ENCODE measurements at places on chromosomes 11 and 22.

GRCh38 chr11:73237471-73238290, 19.6 kb downstream of the P2RY2 start:
- no peak for DNase-seq

DNA sequence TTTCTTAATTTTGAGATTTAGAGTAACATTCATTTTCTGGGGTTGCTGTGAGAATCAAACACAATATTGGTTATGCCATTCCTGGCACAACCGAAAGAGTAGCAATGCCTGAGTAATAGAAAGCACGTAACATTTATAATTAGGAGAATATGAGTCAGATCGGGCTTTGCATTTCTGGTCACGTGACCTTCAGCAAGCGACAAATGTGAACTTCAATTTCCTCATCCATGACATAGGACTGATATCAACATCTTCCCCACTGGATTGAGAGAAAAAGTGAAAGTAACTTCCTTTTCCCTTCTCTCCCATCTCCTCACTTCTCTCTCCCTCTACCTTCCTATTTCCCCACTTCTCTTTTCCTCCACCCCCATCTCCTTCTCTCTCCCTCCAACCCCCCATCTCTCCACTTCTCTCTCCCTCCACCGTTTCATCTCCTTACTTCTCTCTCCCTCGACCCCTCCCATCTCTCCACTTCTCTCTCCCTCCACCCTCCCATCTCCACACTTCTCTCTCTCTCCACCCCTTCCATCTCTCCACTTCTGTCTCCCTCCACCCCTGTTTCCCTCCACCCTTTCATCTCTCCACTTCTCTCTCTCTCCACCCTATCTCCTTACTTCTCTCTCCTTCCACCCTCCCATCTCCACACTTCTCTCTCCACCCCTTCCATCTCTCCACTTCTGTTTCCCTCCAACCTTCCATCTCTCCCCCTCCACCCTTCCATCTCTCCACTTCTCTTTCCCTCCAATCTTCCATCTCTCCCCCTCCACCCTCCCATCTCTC, 33.5 kb upstream of the CAT start:
- no peak for DNase-seq

DNA sequence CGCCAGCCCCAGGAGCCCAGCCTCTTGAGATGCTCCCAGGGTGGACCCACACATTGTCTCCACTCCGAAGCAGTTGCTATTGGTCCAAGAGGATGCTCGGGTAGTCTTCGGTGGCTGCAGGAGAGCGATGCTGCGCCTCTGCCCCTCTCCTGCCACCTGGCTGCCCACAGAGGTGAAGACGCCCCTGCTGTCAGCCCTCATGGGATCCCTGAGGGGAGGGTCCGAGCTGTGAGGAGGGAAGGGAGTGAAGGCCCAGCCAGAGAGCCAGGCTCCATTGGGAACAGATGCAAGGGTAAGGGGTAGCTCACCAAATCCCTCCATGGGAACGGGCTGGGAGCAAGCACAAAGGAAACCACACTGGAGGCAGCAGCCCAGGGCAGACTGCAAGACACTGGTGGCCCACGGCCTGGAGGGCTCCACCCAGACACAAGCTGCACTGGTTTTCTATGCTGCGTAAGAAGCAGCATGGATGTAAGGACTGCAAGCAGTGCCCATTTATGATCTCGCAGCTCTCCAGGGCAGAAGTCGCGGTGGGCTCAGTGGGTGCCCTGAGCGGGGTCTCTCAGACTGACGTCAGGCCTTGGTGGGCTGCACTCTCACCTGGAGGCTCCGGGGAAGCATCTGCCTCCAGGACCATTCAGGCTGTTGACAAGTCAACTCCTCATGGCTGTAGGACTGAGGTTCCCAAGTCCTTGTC, 15.7 kb downstream of the TSPAN32 start:
- DNase-seq = no peak

DNA sequence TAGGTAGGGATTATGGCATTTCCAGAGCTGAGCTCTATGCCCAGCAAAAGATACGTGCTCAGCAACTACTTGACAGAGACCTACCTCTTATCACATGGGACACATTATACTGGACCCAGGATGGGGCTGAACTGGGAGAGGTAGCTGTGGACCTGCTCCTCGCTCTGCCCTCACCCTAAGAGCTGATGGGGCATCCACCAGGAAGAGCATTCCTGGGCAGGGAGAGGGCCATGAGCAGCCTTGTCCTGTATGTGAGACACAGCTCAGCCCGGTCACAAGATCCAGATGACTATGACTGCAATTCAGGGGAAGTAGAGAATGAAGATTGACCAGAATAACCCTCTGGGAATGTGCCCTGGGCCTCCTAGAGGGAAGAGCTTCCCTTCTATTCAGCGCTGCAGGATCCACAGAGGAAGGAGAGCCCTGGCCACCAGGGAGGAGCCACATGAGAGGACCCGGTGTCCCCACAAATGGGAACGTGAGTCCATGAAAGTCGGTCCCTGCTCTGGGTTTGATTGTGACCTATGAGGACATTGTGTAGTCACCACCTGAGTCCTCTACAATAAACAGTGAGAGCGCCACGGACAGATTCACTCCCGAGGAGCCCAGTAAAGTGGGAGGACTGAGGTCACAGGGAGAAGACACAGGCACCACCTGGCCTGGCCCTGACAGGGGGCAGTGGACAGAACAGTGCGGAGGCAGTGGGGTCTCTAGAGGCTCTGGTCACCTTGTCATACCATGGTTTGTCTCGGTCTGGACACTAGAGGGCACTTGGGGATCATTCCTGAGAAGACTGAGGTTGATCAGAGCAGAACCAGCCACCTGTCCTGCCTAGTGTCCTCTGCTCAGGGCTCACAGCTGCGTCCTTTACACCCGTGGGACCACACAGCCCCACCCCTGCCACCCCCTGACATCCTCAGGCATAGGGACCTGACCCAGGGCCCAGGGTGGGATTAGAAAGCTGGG, 99.5 kb downstream of the ZNF280B start:
- no peak for DNase-seq

DNA sequence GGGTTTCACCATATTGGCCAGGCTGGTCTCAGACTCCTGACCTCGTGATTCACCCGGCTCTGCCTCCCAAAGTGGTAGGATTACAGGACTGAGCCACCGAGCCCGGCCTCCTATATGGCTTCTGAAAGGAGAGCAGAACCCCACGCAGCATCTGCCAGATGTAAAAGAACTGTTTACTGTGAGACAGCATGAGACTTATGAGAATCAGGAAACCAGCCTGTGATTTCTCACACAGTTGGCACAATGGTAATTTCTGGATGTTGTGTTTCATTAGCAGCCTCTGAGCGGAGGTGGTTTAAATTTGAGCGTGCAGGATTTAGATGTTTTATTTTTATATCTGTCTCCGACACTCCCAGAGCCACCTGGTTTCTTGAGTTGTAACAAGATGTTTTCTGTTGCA, 33.8 kb downstream of the CEP164 start:
- DNase-seq = no peak

DNA sequence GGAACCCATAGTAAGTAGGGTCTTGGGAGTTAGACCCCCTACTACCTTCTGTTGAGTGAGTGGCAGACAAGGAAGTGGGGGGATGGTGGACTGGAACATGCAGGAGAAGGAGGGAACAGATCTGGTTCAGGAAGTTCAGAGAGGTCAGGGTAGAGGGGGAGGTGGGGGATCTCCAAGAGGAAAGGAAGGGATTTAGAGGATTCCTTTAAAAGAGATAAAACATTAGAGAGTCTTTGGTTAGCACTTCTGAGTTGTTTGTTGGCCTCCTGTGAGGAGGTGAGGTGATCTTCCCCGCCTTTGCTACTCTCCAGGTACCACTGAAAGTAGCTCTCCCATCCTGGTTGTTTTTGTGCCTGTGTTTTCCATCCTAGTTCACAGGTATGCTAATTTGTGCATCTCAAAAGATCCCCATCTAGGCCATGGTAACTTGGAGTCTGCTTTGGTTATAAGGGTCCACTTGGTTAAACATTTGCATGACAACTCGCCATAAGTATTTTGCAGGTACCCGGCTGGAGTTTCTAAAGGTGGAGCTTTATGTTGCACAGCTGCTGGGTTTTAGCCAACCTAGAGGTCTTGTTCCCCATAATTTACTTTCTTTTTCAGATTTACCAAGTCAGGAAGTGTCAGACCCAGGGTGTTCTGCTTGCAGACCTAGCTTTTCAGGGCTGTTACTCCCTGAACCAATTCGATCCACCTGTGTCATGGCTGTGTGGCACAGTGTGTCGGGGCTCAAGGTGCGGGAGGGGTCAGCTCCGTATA, 79.3 kb upstream of the SORL1 start:
- no peak for DNase-seq

- no peak for DNase-seq
Observed at GRCh38 chr11:66766681-66767080, 37.7 kb upstream of the SPTBN2 start.

DNA sequence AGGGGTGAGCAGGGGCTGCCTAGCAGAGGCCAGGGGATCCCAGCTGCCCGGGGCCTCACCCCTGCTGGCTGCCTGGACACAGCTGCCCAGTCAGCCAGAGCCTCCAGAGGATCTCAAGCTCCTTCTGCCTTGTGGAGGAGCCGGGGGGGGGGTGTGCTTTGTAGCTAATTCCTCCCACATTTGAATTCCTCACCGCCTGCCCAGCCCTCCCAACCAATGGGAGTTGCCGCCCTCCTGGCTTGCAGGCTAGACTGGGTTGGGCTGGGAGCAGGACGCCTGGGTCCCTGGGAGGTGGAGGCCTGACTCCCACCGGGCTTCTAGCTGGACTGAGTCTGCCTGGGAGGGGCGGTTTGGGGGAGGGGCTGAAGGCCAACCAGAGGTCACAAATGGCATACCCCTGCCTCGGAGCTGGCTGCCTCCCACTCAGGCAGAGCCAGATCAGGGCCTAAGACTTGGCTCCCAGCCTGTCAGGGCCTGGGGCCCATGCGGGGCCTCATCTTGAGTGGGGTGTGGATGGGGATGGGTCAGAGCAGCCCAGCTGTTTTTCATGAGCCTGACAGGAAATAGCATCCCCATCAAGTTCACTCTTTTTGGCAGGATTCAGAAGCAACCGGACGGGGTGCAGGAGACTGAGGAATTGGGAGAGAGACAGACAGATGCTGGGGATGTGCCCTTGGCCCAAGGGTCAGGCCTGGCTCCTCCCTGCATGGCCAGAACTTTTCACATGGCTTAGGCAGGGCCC, 29.2 kb upstream of the PDE2A start:
- DNase-seq = no peak

- DNase-seq = no peak
Observed at GRCh38 chr11:35419830-35420333, 524 bp upstream of the SLC1A2 start.

DNA sequence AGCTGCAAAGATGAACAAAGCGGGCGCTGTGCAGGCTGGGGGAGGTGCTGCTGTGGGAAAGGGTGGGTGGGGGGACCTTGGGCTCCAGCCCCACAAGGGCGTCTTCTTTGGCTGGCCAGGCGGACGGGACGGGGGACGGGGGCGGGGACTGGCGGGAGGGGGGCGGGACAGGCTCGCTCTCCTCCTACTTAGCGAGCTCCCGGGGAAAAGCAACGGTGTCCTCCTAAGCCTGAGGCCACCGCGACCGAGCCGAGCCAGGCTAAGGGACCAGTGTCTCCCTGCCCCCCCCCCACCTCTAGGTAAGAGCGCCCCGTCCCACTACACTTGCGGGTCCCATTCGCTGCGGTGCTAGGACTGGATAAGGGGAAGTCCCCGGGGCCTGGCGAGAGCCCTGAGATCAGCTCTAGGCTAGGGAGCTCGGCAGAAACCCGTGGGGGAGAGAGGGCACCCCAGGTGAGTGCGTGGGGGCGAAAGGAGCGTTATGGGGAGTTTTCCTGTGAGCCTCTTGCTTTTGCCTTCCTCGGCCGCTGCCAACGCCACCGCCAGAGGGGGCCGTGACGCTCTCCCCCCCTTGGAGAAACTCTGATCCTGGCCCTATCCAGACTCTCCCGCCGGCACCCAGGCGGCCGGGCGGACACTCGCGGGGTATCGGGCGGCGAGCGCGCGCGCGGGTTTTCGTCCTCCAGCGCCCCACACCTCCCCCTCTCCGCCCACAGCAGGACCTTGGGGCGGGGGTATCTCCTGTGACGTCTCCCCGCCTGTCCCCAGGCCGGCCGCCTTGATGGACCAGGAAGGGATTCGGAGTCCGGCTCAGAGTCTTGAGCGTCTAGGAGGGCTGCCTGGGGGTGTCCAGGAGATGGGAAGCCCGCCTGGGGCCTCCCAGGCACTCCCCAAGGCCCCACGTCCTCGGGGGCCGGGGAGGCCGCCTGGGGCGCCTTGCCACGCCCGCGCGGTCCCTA, at the start of gene PHLDB1:
Gene PHLDB1, plus strand, starts transcription at position 215 of the 959 bp plus-strand sequence. CDS start 6,222 bp downstream, outside the sequence.
- DNase-seq = no peak

DNA sequence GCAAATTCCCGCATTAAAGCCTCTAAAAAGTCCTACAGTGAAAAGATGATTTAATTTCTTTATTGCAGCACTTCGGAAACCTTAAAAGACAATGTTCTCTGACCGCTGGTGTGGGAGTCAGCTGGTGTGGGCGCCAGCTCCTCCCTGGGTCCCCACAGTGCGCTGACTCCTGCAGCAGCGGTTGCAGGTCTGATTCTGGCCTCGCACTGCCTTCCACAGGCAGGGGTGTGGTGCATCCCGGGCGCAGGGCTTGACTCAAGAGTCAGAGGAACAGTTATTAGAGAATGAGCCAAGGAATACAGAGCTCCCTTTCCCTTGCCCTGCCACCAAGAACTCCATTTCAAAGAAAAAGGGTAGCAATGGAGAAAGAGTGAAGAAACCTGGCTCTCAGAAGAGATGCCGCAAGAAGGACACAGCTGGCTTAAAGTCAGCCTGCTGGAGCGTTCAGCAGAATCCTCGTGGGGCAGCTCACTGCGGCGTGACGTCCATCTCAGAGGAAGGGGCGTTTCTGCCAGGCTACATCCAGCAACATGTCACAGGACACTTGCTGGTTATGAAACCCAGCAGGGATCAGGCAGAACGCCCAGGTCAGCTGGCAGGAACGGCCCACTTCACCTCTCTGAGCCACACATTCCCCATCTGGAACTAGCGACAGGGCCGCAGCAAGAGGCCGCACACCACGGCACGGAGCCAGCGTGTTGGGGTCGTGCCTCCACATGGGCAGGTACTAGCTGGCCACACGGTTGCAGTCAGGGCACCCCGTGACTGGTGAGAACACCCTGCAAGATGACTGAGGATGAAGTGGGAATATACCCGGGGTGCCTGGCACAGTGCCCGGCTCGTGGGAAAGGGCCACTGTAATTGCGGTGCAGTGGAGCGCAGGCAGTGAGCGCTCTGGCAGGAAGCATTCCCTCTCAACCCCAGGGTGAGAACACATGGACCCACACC, 18.1 kb upstream of the EFCAB6 start:
- DNase-seq = no peak

- DNase-seq = no peak
Observed at GRCh38 chr11:119590651-119591351, 138.2 kb downstream of the NECTIN1 start.

- DNase-seq = no peak
Observed at GRCh38 chr22:18000441-18001039, 23.8 kb downstream of the MICAL3 start.

DNA sequence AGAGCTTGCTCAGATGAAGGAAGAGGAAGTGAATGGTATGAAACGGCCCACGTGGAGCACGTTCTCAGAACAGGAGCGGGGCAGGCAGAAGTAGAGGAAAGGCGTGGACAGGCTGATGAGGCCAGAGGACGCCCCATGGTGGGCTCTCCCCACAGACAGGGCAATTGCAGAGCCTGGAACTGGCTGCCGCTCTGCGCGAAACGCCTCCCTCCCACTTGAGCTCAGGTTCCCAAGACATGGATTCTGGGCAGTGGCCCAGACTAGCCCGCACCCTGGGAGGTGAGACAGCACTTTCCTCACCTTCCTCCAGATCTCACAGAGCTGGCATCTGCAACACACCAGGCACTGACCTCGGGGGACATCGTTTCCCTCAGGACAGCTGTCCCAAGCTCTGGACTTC, 117.6 kb downstream of the PHF21B start:
- no peak for DNase-seq

- DNase-seq = no peak
Observed at GRCh38 chr11:16239141-16240105, 116.9 kb downstream of the SOX6 start.

Measured in stimulated activated CD8-positive, alpha-beta memory T cell treated with anti-CD3 and anti-CD28 coated beads, Interleukin-2, amount 100 ng/mL, for 1 hour (primary cell).